ENCODE measurements at places on chromosomes 1 and 21. TPM values are rescaled to one million over a fixed set of nuclear protein-coding genes. Genes with fewer than 3 reads are reported as not detected.
A peak's percentile ranks its signal among the peaks of the same experiment; 100 is the strongest.

S100B gene
- total RNA-seq, result not detected

OR10Z1 gene
- total RNA-seq, result not detected

- no peak for DNase-seq
- H3K36me3 ChIP-seq, result peaks cover 33% of the 10 kb centered on the region
- H3K4me3 ChIP-seq, result no peak overlapping the region
- H3K27me3 ChIP-seq, result no peaks in the 10 kb centered on the region
Observed at GRCh38 chr1:32948390-32948722, 16.3 kb downstream of the RNF19B start.

DNA sequence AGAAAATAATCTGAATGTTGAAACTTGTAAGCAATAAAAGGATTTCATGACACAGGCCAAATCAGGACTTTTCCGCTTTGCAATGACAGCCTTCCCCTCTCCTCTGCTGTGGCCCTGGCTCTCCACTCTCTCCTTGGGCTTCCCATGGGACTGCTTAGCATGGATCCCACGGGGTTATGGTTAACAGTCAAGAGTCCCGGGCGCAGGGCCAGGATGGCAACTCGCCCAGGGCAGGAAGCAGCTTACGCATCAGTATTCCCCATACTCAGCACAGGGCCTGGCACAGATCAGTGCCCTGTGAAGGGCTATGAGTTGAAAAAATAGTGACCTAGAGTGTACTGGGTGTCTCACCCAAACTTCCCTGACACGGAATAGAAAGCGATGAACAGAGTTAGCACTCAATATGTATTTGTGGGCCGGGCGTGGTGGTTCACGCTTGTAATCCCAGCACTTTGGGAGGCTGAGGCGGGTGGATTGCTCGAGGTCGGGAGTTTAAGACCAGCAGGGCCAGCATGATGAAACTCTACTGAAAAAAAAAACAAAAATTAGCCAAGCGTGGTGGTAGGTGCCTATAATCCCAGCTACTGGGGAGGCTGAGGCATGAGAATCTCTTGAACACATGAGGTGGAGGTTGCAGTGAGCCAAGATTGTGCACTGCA lies 29.1 kb upstream of the GRHL3 start:
- H3K4me1 ChIP-seq, result no peaks in the 10 kb centered on the region
- DNase-seq, result peak; percentile 25
- H3K36me3 ChIP-seq, result no peaks in the 10 kb centered on the region
- peaks cover 9% of the 10 kb centered on the region for H3K27me3 ChIP-seq
- H3K4me3 ChIP-seq, result no peak overlapping the region

- no peak overlapping the region for H3K4me3 ChIP-seq
- peaks cover 26% of the 10 kb centered on the region for H3K4me1 ChIP-seq
- no peaks in the 10 kb centered on the region for H3K27me3 ChIP-seq
- no peak for DNase-seq
Observed at GRCh38 chr1:91651661-91652071, 151.0 kb downstream of the CDC7 start.

GRCh38 chr1:44645476-44646244 lies 28.6 kb downstream of the TMEM53 start:
- peaks cover 17% of the 10 kb centered on the region for H3K4me1 ChIP-seq
- H3K36me3 ChIP-seq, result peaks cover 6% of the 10 kb centered on the region
- H3K27me3 ChIP-seq, result no peaks in the 10 kb centered on the region
- DNase-seq, result no peak
- no peak overlapping the region for H3K4me3 ChIP-seq

DNA sequence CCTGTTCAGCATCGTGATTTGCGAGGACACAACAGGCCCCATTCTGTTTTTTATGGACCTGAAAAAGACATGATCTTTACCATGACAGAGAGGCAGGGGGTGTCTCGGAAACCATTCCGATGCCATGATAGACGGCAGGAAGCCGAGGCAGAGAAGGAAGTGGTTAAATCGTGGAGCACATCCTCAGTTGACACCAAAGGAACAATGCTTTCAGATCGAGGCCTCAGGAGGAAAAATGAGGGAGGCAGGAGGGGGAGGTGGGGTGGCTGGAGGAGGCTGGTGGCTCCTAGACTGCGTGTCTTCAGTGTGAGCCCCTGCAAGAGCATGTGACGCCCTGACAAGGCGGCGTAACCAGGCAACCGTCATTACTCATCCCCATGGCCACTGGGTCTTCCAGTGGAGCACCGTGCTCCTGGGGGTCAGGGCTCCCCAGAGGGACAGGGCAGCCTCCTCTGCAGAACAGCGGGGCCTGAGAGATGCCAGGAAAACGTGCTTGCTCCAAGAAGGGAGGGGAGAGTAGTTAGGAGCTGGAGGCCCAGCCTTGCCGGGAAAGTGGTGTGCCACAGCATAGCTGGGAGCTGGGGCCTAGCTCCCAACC lies 172.8 kb upstream of the TMEM51 start:
- no peak for DNase-seq
- H3K4me1 ChIP-seq, result no peaks in the 10 kb centered on the region
- H3K27me3 ChIP-seq, result peaks cover 5% of the 10 kb centered on the region
- no peak overlapping the region for H3K4me3 ChIP-seq

DNA sequence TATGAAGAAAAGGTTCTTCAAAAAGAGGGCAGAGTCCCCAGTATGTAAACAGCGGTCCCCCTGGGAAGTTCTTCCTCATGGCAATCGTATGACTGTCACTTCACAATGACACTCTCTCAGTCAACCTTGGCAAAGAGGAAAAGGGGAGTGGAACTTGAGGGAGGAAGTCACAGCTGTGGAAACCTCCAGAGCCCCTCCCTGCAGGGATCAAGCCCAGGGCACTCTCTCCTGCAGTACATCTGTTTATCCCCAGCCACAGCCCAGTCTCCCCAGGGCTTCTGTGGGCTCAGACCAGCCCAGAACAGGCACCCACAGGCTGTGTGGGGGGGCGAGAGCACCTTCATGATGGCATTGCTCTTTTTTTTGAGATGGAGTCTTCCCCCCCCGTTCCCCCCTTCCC lies 2.0 kb downstream of the ATP13A2 start:
- no peak overlapping the region for H3K4me3 ChIP-seq
- no peaks in the 10 kb centered on the region for H3K36me3 ChIP-seq
